SIG-M5 (cell line): ENCODE measurements at places on chromosomes 7 and 10.

DNA sequence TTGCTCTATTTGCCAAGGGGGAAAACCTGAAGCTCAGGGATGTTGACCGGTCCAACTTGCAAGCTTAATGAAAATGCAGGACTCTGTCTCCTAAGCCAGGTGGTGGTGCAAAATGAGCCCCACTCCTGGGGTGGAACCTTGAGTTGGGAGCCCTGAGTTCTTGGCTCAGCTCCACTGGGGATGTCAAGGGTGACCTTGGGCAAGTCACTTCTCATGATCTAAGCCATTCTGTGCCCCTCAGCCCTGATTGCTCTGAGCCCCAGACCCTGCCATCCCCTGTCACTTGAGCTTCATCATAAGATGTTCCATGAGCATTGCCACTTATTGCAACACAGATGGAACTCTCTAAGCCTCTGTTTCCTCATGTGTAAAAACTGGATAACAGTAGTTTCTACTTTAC lies 33.9 kb downstream of the MYL10 start:
- no peak for DNase-seq

DNA sequence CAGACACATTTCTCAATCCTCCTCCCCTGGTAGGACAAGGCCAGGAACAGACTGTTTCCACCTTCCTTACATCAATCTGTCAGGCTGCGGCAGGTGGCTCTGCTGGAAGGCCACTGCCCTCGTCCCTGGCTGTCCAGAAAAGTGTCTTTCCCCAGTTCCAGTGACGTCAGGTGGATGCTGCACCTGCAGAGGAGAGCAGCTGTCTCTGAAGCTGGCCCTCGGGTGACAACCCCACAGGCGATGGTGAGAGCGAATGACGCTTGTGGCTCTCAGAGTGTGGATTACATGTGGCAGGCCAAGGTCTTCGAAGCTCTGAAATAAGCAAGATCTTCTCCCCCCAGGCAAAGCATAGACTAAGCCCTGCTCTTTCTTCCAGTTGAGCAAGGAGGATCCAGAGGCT lies 146.9 kb upstream of the RET start:
- no peak for DNase-seq

- no peak for DNase-seq
Observed at GRCh38 chr10:120755771-120756170, 95.4 kb upstream of the WDR11 start.

- DNase-seq, result no peak
Observed at GRCh38 chr7:18655912-18656311, 160.4 kb downstream of the HDAC9 start.

DNA sequence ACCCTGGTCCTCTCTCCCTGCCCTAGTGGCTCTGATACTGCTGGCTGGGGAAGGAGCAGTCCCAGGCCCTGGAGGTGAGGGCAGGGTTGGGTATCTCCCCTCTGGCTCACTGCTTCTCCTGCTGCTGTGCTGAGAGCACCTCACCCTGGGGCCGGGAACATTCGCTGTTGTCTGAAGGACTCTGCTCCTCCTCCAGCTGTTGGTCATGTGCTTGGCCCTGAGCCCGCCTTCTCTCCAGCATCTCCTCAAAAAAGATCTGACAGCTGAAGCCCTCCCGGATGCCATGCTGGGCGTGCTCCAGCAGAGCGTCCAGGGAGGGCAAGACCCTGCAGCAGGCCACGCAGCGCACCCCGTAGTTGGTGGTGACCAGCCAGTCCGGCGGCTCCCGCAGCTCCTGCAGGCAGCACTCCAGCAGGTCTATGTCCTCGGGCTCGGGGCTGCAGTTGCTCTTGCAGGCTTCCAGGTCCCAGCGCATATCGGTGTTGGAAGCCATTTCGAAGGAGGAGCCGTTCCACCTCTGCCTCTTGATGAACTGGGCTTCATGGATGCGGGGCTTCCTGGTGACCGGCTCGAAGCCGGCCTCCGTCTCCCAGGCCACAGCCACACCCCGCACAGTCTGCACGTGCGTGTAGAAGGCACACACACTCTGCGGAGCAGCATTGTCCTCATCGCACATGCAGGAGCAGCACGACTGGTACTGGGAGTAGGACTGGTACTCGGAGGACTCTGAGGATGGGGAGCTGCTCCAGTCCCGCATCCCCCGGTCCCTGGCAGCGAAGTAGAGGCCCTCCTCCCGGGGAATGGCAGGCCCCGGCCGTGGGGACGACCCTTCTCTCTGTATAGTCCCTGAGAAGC lies 2.1 kb downstream of the FAM170B start:
- no peak for DNase-seq

- no peak for DNase-seq
Observed at GRCh38 chr7:77759294-77759889, 38.8 kb downstream of the TMEM60 start.

- no peak for DNase-seq
Observed at GRCh38 chr10:34584164-34584563, 230.9 kb downstream of the PARD3 start.

DNA sequence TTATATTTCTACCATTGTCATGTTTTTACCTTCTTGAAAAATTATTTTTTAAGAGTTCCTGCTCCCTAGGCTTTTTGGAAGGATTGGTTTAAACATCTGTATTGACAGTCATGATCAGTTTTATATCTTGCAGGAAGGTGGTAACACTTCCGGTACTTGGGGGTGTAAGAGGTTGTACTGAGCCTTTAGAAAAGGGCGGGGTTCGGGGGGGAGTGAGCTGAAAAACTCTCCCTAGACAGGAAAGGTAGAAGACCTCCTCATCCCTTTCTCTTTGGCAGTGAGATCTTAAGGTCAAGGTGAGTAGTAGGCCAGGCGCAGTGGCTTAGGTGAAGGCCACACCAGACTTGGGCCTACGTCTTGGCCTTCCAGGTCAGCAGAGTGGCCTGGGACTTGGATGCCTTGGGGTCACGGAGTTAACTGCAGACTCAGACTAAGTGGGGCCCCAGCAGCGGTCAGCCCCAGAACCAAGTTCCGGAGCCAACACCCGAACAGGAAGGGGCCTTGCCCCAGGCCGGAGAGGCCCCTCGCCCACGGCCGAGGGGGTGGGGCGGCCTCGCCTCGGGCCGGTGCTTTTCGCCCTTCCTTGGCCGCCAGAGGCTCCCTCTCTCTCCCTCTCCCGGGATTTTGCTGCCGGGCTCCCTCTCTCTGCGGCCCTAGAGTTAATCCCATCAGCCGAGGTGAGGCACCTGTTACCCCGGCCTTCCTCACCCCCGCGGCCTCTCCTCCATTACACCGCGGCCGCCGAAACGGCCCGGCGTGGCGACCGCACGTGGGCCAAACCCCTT lies at the start of gene PPP1R9A:
TSS of gene PPP1R9A (plus strand) at position 569 of the 785 bp plus-strand sequence. CDS start 2,520 bp downstream, outside the sequence.
- DNase-seq, result no peak

GRCh38 chr7:54615-55014 lies 137.8 kb upstream of the FAM20C start:
- no peak for DNase-seq

- no peak for DNase-seq
Observed at GRCh38 chr10:110815354-110816004, 56.2 kb upstream of the PDCD4 start.

DNA sequence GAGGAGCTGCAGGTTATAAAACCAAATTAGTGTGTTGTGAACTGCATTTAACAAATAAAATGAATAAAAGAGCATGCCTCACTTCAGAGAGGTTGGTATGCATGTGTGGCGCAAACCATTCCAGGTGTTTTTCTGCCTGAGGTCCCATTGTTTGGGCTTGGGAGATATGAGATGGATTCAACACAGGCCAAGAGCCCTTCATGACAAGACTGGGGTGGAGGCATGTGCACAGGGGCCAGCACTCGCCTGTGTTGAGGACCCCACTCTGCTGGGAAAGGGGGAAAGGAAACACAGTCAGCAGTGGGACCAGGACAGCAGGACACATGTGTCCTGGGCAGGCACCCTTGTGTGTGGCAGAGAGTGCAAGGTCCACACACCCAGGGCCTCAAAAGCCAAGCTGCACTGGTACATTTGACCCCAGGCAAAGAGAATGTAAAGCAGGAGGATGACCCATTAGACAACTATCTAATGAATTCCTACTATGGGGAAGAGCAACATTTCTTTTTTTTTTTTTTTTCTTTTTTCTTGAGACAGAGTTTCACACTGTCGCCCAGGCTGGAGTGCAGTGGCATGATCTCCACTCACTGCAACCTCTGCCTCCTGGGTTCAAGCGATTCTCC lies 9.2 kb upstream of the SLC18A3 start:
- no peak for DNase-seq

DNA sequence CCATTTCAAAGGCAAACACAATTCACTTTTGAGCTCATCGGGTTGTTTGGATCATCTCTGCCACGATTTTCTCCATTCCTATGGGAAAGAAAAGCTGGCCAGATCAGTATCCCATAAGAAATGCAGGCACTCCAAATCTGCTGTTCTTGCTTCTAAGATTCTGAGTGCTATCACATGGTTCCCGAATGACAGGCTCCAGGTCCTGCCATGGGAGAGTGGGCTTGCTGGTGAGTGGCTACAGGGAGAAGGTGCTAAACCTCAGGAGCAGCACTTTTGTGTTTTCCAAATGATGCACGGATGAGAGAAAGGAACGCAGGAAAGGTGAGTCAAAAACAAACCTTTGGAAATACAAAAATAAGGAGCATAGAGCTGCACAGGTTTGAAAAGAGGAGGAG lies 32.1 kb downstream of the MTURN start:
- DNase-seq, result no peak

GRCh38 chr7:7630626-7631329 lies 9.8 kb upstream of the UMAD1 start:
- no peak for DNase-seq

- DNase-seq, result no peak
Observed at GRCh38 chr7:143458681-143459080, 15.4 kb downstream of the TAS2R60 start.

DNA sequence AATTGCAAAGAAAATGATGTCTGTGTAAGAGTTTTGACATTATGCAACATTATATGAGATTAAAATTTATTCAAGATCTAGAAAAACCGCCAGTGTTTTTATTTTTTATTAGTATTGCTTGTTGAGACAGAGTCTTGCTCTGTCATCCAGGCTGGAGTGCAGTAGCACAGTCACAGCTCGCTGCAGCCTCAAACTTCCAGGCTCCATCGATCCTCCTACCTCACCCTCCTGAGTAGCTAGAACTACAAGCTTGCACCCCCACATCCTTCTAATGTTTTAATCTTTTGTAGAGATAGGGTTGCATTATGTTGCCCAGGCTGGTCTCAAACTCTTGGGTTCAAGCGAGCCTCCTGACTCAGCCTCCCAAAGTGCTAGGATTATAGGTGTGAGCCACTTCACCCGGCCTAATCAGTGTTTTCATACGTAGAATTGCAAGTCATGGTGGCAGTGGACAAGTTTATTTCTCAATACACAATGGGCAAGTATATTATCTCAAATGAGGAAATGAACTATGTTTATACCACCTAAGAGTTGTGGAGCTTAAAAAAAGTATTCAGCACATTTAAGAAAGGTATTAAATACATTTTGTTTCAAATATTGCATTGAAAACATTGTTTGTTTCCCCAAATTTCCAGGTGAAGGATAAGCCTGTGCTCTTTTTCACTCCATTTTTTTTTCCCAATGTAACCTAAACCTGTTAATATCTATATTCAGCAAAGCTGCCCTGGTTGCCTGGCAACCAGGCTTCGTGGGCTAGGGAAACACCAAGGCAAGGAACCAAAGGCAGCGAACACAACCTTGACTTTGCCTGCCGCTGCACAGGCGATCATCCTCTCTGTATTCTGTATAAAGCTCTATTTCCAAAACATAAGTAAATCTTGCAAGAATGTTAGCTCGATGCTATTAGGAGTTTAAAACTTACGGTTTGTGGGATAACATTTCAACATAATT lies 163.9 kb downstream of the CACNB2 start:
- DNase-seq, result no peak
